ENCODE measurements at places on chromosomes 7 and 10. TPM values are rescaled to one million over a fixed set of nuclear protein-coding genes. Genes with fewer than 3 reads are reported as not detected.
A peak's percentile ranks its signal among the peaks of the same experiment; 100 is the strongest.

- H3K36me3 ChIP-seq: no peaks in the 10 kb centered on the region
- H3K4me1 ChIP-seq: no peaks in the 10 kb centered on the region
- no peak for DNase-seq
- H3K27me3 ChIP-seq: no peaks in the 10 kb centered on the region
Observed at GRCh38 chr10:36688717-36689116, 436.7 kb upstream of the ANKRD30A start.

PHKG1 gene
- 9.3 TPM for total RNA-seq

DNA sequence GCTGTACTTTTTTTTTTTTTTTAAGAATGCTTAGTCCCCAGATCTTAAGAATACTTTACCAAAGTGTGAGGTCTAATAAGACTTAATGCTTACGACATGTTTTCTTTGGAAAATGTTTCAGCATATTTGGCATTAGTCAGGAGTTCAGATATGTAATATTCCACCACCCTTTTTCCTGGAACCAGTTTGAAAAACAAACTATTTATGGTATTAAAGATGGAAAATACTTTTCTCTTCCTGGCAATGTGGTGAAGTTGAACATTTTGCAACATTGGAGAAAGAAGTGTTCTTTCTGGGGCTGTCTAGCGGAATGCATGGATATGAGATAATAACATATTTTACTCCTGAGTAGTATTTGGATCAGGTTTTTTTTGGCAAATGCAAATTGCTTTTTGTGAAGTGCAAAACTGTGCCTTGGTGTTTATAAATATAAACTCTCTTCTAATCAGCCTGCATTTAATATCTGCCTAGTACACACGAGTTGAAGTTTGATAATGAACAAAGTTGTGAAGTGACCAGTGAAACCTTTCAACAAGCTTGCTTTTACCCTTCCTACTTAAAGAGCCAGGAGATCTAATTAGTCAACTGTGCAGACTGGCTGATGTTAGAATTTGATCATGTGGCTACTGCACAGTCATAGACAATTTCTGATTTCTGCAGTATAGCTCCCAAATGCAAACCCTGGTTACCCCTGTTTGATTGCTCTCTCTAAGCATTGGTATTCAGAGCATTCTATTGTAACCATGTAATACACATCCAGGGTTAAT is 20.9 kb downstream of the MAP3K8 start:
- no peaks in the 10 kb centered on the region for H3K27me3 ChIP-seq
- H3K27ac ChIP-seq: peak overlapping the region; percentile 64
- H3K4me1 ChIP-seq: peaks cover 3% of the 10 kb centered on the region
- peaks cover 5% of the 10 kb centered on the region for H3K36me3 ChIP-seq
- H3K4me3 ChIP-seq: no peak overlapping the region

DNA sequence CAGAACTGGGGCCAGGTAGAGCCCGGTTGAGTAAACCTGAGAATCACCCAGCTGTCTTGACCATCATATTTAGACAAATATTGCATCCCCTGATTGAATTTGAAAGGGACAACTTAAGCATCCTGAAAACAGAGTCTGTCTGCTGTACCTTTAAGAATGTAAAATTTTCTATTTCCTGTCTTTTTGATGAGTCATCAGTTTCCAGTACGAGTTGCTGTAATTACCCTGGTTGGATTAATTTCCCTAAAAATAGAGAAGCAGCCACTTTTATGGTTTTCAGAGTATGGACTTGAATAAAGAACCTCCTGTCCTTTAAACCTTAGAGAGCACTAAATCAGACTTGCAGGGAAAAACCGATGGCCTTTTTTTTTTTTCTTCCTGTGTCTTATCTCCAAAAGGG is 164.6 kb upstream of the SH2B2 start:
- no peak for DNase-seq
- no peaks in the 10 kb centered on the region for H3K4me1 ChIP-seq
- no peak overlapping the region for H3K4me3 ChIP-seq
- no peaks in the 10 kb centered on the region for H3K36me3 ChIP-seq
- H3K27ac ChIP-seq: no peak overlapping the region

All from aorta (tissue), 5 donors.